Renal cortical epithelial cell (primary cell): ENCODE measurements at places on chromosomes 13 and 19. TPM values are rescaled to one million over a fixed set of nuclear protein-coding genes. Genes with fewer than 3 reads are reported as not detected.
A peak's percentile ranks its signal among the peaks of the same experiment; 100 is the strongest.

- peak; percentile 58 for DNase-seq
Measured at GRCh38 chr13:79346300-79346914, 59.6 kb downstream of the RBM26 start.

DNA sequence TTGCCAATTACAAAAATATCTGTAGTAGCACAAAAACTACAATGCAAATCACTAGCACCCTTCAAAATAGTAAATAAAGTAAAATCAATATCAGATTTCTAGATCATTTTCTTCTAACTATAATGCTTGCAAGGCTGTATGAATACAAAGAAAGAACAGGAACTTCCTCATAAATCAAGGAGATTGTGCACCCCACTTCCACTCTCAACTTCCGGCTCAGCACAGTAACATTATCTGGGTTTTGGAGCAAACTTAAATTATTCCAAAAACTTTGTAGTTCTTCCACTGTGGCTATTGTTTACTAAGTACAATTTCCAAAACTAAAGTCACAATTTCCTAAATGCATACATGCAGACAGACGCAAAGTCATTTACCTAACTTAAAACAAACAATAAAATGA, 778.3 kb upstream of the SLC10A2 start:
- DNase-seq, result no peak

DNA sequence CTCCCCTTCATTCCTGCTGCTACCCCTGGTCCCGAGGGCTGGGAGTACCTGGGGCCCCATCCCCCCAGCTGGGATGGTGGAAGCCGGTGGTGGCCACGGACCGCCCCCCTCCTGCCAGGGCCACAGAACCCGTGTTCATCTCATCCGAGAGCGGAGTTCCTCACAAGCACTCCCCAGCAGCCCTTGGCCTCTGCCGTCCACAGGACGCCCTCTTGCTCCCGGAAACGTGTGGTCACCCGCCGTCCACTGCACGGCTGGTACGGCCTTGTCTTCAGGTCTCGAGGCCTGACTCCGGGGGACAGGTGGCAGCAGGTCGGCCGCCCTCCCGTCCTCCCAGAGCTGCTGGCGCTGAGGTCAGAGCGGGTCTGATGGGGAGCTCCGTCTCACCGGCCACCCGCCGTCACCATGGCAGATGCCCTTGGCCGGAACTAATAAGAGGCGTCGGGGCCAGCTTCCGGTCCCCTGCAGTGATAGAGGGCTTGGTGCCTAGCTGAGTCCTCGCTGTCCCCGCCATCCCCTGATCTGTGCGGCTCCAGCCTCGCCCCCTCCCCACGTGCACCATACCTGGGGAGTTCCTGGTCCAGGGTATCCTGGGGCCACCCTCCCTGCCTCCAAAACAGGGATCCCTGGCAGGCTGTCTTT, 16.5 kb upstream of the CSNK1G2 start:
- DNase-seq, result no peak

DNA sequence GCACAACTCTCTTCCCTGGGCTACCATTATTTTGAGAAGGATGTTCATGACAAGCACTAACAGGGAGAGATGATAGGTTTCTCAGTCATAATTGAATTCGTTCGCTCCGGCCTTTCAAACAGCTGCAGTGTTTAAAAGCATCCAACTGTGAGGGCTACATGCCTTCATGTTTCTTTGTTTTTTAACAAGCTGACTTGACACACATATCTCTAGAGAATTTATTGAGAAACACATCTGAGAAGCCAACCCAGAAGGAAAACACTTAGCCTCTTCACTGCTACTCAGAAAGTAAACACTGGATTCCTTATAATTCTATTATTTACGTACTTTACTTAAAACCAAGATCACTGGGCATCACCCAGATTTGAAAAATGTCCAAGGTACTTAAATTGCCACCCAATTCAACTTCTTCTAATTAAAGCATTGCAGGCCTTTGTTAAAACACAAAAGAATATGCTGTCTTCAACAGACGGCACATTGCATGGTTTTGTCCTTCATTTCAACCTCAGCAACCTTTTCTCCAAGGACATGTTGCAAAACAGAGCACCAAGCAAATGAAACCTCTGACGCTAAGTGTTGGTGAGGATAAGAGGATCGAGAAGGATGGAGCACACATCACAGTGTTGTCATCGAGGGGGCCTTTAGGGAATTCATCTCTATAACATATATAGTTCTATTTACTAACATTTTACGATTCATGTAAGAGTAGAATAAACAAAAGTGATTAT, 75.8 kb downstream of the TBC1D4 start:
- DNase-seq, result no peak

GRCh38 chr19:1355568-1356507, 27.9 kb upstream of the NDUFS7 start:
- no peak for DNase-seq

DNA sequence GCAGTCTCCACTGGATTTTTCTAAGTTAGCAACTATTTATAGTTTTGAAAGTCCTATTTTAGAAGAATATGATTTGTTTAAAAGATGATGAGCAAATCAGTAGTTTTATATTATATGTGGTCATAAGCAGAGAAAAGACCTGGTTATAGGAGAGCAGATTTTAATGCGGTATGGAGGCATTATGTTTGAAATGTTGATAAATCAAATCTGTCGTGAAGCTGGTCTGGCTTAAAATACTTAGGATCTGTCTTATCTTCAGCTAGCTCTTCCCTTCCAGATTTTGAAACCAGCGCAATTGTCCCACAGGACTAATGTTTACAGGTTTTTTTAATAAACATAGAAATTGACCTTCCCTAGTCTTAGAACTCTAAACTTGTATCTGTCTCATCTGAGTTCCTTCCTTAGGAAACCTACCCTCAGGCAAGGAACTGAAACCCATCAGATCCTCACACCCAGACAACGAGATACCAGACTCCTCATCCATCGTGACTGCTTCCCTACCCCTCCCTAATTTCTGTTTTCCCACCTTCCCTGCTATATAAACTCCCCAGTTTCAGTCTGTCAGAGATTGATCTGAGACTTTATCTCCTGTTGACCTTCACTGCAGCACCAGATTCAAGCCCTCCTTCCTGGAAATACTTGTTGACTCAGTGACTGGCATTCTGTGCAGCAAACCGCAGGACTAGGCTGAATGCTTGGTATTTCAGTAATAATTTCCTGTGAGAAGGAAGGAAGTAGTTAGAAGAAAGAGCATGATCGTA, 37.8 kb upstream of the CXCL17 start:
- peak; percentile 57 for DNase-seq

GRCh38 chr13:26007261-26008125, 44.3 kb downstream of the SHISA2 start:
- DNase-seq, result peak; percentile 43

Gene SELENOV
- not detected in 2 replicates for total RNA-seq

Gene RASAL3
- 0.17 and 2.9 TPM in 2 replicates for total RNA-seq

Gene KLK2
- not detected in 2 replicates for total RNA-seq
